ENCODE measurements at places on chromosomes 2 and 18.
A peak's percentile ranks its signal among the peaks of the same experiment; 100 is the strongest.

DNA sequence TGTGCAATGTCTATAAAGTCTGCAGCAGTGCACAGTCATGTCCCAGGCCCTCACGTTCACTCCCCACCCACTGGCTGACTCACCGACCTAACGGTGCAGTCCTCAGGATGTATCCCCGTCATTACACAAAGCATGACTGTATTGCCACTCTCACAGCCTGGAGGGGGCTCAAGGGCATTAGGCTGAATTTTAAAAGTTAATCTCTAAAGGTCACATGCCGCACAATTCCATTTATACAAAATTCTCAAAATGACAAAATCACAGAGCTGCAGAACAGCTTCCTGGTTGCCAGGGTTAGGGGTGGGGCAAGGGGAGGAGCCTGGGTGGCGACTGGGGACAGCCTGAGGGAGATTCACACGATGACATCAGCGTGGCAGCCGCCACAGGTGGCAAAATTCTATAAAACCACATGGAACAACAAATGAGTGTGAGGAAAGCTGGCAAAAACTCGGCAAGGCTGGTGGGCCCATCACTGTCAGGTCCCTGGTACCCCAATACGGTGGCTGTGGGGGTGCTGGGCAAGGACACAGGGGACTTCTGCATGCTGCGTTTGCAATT, 97.6 kb downstream of the NDUFA10 start:
- peak; percentile 83 for DNase-seq

DNA sequence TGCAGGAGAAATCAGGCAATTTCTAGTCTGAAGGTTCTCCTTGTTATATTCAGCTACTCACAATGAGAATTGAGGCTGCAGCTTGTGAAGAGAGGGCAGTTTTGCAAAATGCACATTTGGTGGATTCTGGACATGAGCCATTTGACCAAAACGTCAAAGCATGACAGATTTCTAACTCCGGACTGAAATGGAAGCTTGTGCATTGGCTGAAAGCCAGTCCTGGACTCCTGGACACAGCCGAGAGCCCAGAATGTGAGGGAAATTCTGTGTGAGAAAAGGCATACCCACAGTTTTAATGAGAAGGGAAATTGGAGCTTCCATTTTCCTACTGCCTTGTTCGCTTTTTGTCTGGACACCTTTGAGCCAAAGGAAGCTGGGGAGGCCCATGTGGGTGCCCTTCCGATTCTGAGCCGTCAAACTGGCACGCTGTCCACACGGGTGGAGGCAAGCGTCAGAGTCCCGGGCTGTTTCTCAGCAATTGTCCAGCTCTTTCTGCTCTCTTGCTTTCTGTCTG, 23.7 kb upstream of the ROCK2 start:
- DNase-seq, result no peak

GRCh38 chr18:31484461-31484860, 13.5 kb upstream of the DSG2 start:
- DNase-seq, result no peak

DNA sequence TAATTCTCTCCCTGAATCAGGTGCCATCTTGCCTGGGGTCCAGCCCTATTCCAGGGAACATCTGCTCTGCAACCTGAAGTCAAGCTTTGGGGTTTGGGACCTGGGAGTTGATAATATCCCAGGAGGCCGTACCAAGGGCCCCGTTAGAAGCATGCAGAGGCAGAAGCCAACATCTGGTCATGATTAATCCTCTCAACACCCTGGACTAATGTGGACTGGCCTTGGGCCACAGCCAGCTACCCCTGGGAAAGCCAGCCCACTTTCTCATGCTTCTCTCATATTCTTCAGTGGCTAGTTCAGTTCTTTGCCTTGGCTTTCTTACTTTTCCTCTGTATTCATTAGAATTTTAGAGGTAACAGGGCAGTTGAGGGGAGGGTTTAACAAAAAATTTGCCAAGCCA, 515.6 kb upstream of the NRP2 start:
- DNase-seq, result peak; percentile 24

All from GM03348 (cell line).